ENCODE measurements at places on chromosomes 1 and 21.

DNA sequence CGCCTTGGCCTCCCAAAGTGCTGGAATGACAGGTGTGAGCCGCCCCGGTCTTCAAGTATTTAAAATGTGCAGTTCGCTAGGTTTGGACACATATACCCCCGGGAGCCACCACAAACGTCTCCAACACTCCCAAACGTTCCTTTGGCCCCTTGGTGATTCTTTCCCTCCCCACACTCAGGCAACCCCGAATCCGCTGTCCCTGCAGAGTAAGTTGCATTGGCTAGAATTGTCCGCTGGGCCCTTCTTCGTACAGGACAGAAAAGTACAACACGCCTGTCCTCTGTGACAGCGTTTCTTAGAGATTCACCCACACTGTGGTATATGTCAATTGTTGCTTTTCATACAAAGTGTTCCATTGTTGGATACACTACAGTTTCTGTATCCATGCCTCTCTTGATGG, 3.2 kb upstream of the PERM1 start:
- DNase-seq: no peak

- no peak for DNase-seq
Observed at GRCh38 chr1:228295981-228296380, 88.1 kb downstream of the OBSCN start.

DNA sequence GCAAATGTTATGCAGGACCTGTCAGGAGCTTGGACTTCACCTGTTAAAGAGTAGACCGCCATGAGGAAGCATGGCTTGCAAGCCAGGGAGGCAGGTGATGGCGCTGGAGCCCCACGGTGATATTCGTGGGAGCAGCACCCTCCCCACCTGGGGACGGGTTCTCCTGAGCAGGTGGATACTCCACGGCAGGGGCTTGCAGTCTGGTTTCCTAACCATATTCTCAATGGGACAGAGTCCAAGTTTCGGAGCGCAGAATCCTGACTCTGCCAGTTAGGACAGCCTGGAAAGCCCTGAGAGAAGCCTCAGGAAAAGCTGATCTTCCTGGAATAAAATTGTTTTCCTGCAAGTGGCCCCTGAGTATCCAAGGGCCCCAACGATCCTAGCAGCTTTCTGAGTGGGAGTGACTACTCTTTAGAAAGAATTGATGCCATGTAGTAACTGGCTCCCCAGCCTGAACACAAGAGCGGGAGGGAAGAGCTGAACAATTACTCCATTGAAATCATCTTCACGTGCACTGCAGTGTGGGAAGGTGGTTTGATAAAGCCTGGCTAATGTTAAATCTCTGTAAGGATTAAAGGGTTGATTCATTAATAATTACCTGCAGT, 146.3 kb upstream of the RAB4A start:
- DNase-seq: no peak

GRCh38 chr1:235532360-235532759, 28.1 kb upstream of the B3GALNT2 start:
- DNase-seq: no peak

DNA sequence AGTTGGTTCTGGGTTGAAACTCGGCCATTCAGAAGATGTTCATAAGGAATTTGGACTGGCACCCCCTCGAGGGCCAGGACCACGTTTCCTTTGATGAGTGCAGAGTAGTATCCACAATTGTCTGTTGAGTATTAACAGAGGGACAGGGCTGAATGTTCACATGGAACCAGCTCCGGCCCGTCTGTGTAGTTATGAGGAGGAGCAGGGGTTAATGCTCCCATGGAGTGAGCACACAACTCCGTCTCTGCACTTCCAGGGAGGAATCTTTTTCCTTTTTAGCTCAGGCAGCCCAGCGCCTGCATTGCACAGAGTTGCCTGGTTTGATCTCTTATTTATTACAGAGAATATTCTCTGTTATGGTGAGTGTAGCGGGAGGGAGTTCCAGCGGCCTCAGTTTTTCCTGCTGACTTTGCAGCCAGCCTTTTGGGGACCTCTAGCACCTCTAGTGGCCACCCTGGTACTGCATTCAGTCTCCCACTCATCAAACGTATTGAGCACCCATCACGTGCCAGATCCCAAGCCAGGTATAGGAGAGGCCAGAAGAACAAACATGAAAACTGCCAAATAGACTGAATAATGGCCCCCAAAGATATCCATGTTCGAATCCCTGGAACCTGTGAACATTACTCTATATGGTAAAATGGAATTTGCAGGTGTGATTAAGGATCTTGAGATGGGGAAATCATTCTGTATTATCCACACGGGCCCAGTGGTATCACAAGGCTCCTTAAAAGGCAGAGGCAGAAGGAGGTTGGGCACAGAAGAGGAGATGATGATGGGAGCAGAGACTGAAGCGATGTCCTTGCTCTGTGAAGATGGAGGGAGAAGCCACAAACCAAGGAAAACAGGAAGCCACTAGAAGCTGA, 167.7 kb upstream of the CSF3R start:
- peak; percentile 43 for DNase-seq

DNA sequence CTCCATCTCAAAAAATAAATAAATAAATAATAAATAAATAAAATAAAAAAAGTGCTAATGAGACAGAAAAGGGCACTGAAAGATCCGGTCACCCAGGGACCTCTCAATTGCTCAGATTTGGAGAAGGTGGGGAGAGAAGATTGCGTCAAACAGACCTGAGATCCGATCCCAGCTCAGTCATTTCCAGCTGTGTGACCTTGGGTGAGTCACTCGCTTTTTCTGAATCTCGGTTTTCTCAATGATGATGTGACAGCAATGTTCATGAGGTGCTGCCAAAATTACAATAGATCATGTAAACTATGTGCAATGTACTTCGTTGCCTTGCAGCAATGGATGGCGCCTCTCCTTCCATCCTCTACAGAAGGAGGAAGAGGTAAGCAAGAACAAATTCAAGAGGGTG, 11.1 kb upstream of the MEF2D start:
- DNase-seq: no peak

GRCh38 chr21:42347601-42348327, 3.0 kb downstream of the TFF2 start:
- DNase-seq: no peak

DNA sequence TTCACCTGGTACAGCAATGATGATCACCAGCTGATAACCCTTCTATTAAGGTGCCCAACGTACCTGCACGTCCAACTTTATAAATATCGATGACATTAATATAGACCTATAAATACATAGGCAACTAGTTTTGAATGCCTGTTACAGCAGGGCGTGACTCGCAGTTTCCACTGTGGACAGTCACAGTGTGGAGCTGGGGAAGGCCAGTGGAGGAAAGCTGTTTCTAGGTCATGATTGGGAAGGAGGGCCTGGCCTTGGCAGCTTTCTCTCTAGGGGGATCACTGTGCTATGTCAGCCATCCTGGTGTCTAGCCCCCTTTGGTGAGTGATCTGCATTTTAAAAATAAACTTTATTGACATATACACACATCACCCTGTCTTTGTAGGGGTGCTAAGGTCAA, 4.4 kb upstream of the PRDM15 start:
- DNase-seq: no peak

DNA sequence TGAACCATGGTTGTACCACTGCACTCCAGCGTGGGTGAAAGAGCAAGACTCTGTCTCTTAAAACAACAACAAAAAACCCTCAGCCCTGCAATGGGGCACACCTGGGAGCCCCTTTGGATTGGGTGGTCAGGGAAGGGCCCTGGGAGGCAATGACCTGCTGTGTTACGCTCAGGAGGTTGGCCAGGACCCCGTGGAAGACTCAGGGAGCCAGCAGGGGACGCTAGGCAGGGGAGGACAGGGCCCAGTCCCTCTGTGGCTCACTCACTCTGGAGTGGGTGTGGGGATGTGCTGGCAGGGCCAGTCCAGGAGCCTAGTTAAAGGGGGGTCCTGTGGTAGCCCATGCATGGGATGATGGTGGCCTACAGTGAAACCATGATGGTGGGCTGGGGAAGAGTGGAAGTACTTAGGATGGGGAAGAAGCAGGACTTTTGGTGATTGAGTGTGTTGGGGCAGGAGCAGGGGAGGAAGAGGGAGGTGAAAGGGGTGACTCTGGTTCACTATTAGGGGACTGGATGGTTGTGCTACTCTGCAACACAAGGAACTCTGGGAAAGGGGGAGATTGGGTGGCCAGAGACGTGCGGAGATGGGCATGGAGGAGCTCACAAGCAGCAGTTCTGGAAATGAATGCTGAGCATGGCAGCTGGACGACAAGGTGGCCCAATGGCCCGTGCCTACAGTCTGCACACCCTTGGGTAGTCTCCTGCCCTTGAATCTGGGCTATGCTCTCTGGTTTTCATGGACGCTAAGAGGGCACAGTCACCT, 56.3 kb upstream of the FAM20B start:
- DNase-seq: no peak

GRCh38 chr1:93597709-93598108, 83.9 kb downstream of the BCAR3 start:
- no peak for DNase-seq

DNA sequence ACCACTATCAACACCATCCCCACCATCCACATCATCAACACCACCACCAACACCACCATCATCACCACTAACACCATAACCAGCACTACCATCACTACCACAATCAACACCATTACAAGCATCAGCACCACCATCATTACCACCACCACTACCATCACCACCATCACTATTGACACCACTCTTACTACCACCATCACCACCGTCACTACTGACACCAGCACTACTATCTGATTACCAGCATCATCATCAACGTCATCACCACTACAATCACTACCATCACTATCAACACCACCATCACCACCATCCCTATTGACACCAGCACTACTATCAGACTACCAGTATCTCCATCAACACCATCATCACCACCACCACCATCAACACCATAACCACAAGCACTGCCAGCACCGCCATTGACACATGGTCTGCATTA, 106.1 kb upstream of the RUNX3 start:
- no peak for DNase-seq

DNA sequence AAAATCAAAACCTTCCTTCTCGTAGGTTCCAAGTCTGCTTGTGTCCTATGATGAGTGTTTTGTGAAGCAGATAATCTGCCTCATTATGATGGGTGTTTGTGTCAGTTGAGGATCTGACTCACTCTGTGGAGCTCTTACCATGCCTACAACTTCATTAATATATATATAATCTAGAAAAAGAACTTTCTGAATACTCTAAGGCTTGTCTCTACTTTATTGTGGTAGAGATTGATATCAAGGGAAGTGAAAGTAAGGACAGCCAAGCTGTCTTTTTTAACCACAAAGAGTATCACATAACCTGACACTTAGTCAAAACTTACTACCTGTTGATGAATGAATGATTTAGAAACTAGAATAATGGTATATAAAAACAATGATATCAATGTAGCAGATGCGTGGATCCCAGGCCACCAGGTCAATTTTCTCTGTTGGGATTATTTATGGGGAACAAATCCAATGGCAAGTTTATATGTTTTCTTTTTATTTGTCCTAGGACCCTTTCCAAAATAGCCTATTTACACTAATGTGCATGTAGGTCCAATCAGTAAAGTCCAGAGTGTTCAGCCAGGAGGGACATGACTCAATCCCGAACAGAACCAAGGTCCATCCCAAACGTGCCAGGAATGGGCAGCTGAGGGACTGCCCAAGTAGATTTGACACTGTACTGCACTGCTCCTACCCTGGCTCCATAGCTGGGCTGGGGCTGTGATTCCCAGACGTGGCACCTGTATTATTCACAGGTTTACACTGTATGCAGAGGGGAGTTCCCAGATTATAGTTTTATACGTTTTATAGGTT, 182.3 kb upstream of the GREM2 start:
- DNase-seq: no peak

DNA sequence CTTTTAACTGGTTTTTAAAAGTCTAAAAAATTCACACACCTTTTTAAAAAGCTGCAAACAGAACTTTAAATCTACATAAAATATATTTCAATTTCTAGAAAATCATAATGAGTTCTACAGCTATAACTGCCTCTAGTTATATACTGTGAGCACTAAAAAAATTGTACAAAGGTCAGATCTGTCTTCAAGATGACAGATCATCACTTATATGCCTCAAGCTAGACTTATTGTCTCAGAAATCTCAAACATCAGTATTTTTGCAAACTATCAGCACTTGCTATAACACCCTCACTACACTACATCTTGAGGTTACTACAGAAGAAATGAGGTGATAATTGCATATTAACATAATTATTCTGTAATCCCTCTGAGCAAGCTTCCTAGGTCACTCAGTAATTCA, 76.5 kb downstream of the ZNF644 start:
- DNase-seq: no peak

DNA sequence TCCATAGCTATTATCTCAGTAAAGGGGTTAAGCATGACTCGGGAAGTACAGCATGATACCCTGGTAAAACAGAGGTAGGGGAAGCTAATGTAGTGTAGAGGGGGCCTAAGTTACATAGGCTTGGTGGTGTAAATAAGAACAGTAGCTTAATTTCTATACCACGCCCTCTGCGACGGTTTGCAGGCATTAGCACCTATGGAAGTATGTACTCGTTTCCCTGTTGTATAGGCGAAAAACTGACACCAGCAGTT, 470 bp upstream of the NAXE start:
- DNase-seq: no peak

GRCh38 chr1:164914208-164914607, 355.2 kb downstream of the PBX1 start:
- no peak for DNase-seq

DNA sequence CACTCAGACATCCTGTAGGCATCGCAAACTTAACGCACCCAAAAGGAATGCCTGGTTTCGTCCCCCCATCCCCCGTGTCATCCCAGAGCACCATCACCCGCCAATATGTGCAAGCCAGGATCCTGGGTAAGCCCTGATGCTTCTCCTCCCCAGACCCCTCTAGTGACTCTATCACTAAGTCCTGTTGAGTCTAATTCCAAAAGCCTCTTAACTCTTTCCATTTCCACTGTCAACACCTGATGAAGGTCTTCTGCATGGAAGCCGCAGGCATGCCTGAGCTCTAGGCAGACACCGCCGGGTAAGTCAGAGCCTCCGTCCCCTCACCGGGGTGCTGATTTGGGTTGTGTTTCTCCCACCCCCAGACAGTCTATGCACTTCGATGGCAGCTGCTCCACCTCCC, 5.3 kb upstream of the ADARB1 start:
- DNase-seq: no peak

DNA sequence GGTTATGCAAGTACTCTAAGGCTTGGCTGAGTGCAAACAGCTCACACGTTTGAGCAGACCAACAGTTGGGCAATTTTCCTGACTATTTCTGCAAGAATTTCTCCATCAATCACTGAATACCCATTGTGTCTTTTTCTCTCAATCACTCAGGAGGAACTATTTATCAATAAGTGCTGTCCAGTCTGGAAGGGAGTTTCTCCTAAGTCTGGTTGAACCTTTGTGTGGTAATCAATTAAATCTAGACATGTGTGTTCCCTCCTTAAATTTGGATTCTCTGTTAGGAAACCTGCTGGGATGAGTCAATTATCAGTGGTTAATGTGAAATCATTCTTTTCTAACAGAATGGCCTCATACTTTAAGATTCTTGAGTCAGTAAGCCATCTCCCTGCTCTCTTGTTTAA, 6.8 kb upstream of the AADACL3 start:
- no peak for DNase-seq

GRCh38 chr1:193841857-193842256, 655.4 kb upstream of the B3GALT2 start:
- DNase-seq: no peak
